ENCODE measurements at places on chromosomes 11 and 22.

GRCh38 chr11:69297787-69298266 lies 3.9 kb downstream of the MYEOV start:
- H3K36me3 ChIP-seq: no peaks in the 10 kb centered on the region
- H3K4me1 ChIP-seq: peaks cover 40% of the 10 kb centered on the region
- peak overlapping the region; percentile 26 for H3K4me3 ChIP-seq
- H3K27me3 ChIP-seq: peaks cover 18% of the 10 kb centered on the region

DNA sequence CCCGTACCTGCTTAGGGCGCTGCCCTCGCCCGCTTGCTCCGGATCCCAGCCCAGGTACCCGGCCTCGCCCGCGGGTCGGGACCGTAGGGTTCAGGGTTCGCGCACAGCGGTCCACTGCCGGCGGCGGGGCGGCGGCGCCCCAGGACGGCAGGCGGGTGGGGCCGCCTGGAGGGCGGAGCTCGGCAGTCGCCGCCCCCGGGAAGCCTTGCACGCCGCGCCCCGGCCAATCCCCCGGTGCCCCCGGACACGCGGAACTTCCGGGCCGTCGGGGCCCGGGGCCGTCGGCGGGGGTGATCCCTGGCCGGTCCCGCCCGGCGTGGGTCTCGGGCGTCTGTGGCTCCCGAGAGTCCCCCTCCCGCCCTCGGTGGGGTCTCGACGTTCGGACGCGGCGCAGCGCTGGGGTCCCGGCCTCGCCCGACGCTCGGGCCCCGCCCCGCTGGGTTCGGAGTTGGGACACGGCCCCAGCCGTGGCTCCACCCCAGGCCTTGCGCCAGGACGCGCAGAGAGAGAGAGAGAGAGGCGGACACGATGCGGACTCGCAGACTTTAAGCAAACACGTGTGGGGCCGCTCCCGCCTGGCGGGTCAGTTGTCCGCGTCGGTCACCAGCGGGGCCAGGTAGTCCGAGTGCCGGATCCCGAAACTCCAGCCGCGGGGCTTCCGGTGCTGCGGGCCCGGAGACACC lies at the start of gene TYMP:
Gene TYMP, minus strand, starts transcription at position 116 of the 683 bp plus-strand sequence. CDS start 303 bp downstream, outside the sequence.
- no peak for DNase-seq
- H3K4me1 ChIP-seq: peaks cover 66% of the 10 kb centered on the region
- no peaks in the 10 kb centered on the region for H3K36me3 ChIP-seq
- peak within 1 kb of the TSS; percentile 72 for H3K4me3 ChIP-seq
- H3K27ac ChIP-seq: peak within 1 kb of the TSS; percentile 90

DNA sequence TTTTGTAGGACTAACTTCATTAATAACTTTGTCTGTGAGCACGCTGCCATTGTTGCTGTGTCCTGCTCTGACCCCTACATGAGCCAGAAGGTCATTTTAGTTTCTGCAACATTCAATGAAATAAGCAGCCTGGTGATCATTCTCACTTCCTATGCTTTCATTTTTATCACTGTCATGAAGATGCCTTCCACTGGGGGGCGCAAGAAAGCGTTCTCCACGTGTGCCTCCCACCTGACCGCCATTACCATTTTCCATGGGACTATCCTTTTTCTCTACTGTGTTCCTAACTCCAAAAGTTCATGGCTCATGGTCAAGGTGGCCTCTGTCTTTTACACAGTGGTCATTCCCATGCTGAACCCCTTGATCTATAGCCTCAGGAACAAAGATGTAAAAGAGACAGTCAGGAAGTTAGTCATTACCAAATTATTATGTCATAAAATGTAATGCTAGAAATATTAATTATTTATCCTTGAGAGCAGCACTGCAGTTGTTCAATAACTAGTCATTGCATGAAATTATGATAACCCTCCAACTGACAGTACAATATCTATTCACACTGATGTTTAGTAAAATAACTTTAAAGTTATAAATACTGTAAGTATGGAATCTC lies 46.4 kb upstream of the OR5D13 start:
- H3K4me1 ChIP-seq: no peaks in the 10 kb centered on the region
- no peaks in the 10 kb centered on the region for H3K27me3 ChIP-seq
- H3K4me3 ChIP-seq: no peak overlapping the region
- DNase-seq: no peak

- H3K27me3 ChIP-seq: no peaks in the 10 kb centered on the region
- no peak overlapping the region for H3K27ac ChIP-seq
- no peaks in the 10 kb centered on the region for H3K4me1 ChIP-seq
- no peaks in the 10 kb centered on the region for H3K36me3 ChIP-seq
- DNase-seq: no peak
Measured at GRCh38 chr11:132078264-132079076, 708.1 kb downstream of the NTM start.

- no peak for DNase-seq
- no peaks in the 10 kb centered on the region for H3K27me3 ChIP-seq
- no peaks in the 10 kb centered on the region for H3K36me3 ChIP-seq
- H3K4me1 ChIP-seq: peaks cover 62% of the 10 kb centered on the region
- no peak overlapping the region for H3K4me3 ChIP-seq
Measured at GRCh38 chr11:72613977-72614376, 60.2 kb downstream of the PDE2A start.

All from esophagus muscularis mucosa (tissue), 4 donors.